Pons (tissue), 1 donor: ENCODE measurements at places on chromosomes 5 and 9.

DNA sequence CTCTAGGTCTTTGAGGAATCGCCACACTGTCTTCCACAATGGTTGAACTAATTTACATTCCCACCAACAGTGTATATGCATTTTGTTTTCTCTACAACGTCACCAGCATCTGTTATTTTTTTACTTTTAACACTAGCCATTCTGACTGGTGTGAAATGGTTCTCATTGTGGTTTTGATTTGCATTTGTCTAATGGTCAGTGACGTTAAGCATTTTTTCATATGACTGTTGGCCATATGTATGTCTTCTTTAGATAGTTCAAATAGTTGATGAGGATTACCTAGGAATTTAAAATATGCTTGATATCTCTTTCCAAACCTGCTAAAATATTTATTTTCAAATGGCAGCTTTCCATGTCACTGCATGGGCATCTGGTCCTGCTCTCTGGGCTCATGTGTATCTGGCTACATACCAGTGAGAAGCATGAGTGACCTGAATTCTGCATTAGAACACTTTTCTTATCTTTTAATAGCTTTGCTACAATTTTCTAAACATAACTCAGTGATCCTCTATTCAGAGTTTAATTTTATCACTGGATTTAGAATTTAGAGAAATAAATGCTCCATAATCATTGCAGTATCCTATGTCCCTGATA, 95.8 kb upstream of the ADAMTS16 start:
- no peak for DNase-seq

DNA sequence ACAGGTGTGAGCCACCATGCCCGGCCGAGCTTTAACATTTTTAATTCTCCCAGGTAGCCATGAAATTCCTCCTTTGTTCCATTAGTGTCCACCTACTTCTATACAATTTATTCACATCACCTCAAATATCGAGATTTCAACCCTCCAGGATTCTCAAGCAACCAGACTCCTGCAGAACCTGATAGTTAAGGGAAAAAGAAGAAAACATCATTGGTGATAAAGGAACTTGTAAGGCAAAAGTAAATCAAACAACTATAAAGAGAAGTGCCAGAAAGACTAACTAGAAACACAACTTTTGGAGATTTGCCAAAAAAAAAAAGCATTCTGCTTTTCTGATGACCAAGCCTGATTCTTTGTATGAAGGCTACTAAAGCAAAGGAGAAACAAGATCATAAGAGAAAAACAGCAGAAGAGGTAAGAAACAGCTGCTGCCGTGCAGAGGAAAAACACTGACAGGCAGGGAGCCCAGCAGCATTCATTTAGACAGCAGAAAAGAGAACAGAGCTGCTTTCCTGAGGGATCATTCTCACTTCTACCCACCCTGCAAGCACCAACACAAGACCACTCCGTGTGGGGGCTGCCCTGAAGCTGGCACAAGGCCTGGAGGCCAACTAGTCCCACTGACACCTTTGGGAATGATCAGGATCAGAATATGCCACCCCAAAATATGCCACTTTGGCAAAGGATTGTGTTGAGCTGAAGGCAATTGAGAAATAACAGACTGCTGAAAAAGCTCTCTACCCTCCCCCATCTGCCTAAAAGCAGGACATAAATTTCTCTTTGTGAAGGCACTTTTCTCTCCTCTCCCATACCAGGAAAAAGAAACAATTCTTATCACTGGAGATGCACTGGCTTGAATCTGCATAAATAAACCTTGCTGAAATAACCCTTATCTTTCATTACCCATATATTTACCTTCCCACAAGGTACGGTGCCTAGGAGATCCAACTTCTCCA, 75.1 kb downstream of the ALDH7A1 start:
- peak; percentile 56 for DNase-seq

DNA sequence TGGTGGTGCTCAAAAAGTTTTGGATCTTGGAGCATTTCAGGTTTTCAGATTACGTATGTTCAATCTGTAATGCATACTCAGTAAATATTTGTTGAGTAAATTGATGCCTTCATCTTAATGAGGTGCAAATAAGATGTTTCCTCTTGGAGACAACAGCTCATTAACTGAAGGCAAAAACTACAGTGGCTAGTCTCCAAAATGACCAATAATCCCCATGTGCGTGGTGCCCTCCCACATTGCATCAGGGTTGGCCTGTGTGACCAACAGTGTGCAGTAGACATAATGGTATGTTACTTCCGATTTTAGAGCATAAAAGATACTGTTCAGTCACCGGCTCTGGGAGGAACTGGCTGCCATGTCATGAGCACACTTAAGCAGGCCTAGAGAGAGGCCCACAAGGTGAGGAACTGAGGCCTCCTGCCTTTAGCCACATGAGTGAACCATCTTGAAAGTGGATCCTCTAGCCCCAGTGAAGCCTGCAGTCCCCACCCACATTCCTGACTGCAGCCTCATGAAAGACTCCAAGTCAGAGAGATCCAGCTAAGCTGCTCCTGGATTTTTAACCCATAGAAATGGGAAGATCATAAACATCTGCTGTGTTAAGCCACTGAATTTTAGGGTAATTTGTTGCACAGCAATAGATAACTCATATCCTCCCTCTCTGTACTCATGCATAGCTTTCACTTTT, 55.7 kb downstream of the LIFR start:
- no peak for DNase-seq

- peak; percentile 77 for DNase-seq
Observed at GRCh38 chr5:74035521-74035937, 409.5 kb downstream of the ARHGEF28 start.

DNA sequence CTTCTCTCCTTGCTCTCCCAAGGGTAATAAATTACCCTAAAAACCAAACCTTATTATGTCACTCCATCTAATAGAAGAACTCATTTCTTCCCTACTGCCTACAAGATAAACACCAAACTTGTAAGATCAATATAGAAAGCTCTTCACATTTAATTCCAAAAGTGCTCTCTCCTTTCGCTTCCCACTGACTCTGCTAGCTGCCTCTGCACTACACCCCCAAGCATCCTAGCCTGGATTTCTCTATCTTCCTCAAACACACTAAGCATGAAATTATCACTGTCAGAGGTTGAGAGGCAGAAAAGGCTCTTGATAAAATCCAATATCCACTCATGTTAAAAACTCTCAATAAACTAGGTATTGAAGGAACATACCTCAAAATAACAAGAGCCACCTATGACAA, 162.4 kb downstream of the KCNN2 start:
- no peak for DNase-seq

- no peak for DNase-seq
Observed at GRCh38 chr5:36651761-36652685, 45.6 kb downstream of the SLC1A3 start.

GRCh38 chr9:123484130-123484529, 128.1 kb downstream of the CRB2 start:
- no peak for DNase-seq

- no peak for DNase-seq
Observed at GRCh38 chr9:72305707-72306106, 59.3 kb downstream of the ZFAND5 start.

GRCh38 chr5:31502506-31502905, 29.4 kb downstream of the DROSHA start:
- DNase-seq = peak; percentile 54

DNA sequence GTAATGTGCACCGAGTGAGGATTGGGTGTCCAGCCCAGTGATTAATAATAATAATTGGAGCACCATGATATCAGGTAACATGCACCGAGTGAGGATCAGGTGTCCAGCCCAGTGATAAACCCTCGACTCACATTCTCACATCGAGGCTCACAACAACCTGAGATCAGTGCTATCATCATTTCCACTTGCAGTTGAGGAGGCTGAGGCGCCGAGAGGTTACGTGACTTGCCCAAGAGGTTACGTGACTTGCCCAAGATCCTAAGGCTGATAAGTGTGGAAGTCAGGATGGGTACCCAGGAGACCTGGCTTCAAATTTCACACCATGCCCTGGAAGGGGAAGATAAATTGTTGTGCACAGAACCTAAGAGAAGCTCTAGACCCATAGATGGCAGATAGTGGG, 189.4 kb downstream of the MED10 start:
- no peak for DNase-seq

DNA sequence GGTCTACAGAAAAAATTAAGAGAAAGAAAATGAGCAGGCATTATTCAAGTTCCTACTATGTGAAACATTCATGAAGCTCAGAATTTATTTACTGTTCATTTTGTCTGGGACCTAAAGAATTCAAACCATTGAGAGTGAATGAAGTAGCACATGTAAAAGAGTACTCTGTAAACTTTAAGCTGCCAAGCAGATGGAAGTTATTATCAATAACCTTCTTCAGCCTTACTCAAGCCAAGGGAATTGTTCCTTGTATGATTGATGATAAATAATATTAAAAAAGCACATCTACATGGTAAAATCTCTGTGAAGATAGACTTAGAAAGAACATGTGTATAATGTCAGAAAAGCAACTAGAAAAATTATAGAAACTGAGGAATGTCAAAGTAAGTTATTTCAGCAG, 17.8 kb upstream of the GLIS3 start:
- no peak for DNase-seq

- no peak for DNase-seq
Observed at GRCh38 chr9:15578714-15579113, 25.9 kb downstream of the CCDC171 start.

DNA sequence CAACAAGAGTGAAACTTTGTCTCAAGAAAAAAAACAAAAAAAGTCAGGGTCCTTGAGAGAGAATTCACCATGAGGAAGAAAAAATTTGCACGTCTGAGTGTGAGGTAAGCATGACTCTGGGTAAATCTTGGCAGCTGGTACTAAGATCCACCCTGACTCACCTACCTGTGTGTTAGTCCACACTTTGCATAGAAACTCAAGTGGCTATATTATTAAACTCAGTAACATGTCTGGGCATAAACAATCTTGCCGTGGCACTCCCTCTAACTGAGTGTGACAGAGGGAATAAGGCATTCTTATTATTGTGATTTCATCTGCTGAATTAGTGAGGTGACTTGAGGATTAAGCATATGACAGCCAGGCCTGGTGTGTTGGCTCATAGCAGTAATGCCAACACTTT, 259.4 kb upstream of the VLDLR start:
- DNase-seq = no peak

DNA sequence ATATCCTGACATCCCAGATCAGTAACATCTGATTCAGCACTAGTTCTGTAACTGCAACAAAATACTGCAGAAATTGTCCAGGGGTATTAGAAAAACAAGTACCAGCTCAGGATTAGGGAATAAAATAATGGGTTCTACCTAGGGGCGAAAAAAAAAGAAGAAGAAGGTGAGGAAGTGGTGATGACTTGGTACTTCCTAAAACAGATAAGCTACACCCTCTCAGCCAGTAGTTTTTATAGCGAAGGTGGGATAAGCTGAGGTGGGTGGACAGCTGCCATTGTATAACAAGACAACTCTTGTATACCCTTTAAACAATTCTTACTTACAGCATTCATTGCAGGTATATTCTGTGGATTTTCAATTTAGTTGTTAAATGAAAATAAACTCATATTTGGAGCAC, 19.1 kb downstream of the RAPGEF6 start:
- DNase-seq = no peak

DNA sequence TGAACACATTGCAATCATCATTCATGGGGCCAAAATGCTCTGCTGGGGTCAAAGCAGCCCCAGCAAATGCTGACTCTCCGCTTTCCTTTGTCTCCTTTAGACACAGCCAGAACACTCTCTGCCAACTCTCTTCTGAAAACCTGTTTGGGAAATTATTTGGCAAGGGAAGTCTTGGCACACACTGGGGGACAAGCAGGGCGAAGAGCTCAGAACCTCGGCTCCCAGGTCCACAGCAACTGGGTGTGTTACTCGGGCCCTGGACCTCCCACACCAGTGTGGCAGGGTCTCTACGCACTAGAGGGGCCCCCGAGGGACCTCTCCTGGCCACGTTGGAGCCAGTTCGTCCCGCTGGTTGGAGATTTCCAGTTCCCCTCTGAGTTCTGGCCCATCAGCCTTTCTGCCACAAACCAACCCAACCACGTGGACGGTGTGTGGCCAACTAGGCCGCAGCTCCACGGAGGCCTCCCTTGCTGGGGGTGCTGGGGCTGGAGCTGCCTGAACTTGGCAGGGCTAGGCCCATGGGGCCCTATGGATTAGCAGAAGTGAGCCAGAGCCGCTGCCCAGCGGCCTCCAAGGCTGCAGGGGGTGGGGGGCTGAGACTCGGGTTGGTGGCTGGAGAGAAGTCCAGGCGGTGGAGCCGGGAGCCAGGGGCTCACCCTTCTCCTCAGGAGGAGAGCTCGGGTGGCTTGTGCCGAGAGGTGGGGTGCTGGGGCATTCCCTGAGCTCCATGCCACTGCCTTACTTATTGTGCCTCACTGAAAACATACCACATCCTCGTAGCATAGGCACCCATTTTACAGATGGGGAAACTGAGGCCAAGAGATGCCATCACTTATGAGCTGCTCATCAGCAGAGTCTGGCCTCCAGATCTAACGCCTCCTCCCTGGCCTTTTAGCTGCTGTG, 46.8 kb upstream of the RNU6ATAC start:
- peak; percentile 63 for DNase-seq

DNA sequence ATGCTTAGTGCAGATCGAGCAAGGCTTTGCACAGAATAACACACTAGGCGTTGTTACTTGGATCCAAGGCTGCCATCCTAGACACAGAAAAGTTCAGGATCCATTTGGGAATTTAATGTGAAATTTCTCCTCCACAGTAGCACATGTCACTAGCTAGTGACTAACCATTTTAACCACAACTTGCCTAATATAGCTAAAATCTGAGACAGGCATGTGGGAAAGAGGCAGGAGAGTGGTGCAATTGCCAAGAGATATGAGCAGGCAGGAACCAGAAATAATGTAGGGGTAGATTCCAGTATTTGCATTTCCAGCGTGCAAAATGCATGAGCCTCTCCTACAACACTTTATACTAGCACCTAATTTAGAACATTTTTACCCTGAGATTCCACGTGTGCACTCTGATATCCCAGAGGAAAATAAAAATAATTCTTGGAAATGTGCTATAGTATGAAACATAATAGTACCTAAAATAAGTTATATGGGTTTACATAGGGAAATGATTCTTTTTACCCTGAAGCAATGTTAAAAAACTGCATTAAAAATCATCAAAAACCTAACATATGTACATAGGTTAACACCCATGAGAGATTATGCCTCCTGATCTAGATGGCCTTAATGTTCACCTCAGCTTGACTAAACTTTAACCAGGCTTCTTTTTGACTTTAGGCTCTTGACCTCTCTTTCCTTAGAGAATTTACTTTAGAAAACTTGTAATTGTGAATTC, 1230.6 kb upstream of the NUDT12 start:
- DNase-seq = no peak

GRCh38 chr9:21810881-21811280, 8.4 kb downstream of the MTAP start:
- DNase-seq = no peak

- no peak for DNase-seq
Observed at GRCh38 chr5:11519236-11519635, 385.0 kb downstream of the CTNND2 start.
